ENCODE measurements at places on chromosomes 3 and 15. TPM values are rescaled to one million over a fixed set of nuclear protein-coding genes. Genes with fewer than 3 reads are reported as not detected.

DNA sequence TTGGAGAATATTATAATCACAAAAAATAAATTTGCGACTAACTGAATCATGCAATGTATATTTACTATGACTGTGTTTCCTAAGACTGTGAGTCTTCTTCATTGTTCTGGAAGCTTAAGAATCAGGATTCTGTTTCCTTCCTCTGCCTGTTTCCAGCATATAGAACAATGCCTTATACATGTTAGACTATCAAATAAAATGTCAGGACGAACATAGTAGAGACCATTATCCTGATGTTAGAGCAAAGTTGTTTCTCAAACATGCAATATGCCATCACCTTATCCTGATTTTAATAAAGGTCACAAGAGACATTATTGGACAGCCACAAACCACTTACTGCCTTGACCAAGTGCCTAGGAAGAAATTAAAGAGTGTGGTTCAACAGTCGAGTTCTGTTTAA is 457.4 kb upstream of the AGTR1 start:
- H3K36me3 ChIP-seq = no peaks in the 10 kb centered on the region
- no peak overlapping the region for H3K4me3 ChIP-seq
- H3K27me3 ChIP-seq = no peaks in the 10 kb centered on the region
- no peaks in the 10 kb centered on the region for H3K4me1 ChIP-seq
- no peak for DNase-seq

DNA sequence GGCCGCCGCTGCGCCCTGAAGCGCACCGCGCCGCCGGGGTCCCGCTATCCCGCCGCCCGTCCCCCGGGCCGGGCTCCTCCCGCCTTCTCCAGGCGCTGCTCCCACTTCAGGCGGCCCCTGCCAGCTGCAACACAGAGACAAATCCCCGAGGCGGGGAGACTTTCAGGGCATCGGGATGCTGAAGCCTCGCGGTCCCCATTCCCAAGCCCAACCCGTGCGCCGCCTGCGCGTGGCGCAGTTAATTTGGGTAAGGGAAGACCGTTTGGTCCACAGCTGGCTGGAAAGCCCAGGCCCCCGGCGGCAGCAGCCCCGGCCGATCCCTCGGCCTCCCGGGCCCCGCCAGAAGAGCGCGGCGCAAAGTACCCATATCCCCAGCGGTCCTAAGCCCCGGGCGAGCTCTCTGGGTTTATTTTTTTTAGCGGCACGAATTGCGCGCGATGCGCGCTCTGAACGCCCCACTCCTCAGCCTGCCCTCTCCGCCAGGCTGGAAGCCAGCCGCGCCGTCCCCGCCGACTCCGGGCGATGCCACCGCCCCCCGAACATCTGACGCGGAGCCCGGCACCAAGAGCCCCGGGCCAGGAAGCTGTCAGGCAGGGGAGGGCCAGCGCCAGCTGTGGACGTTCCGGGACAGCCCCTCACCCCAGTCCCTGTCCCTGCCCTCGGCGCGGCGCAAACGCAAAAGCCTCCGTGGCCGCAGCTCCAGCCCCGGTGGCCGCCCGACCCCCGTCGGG is 517 bp downstream of the FBN1 start:
- peaks cover 6% of the 10 kb centered on the region for H3K4me1 ChIP-seq
- peaks cover 47% of the 10 kb centered on the region for H3K27me3 ChIP-seq
- H3K27ac ChIP-seq = no peak overlapping the region
- H3K4me3 ChIP-seq = peak overlapping the region; percentile 64

DNA sequence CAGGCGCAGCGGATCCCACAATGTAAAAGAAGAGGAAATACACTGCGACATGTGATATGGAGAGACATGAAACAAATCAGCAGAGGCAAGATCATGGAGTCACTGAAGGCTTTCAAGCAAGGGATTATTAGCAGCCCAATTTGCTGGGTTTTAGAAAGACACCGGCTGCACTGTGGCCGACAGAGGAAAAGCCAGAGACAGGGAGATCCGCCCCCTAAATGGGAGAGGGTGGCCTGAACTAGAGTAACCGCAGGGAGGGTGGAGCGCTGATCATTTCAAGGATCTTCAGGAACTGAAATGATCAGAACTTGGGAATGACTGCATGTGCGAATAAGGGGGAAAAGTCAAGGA is 612 bp upstream of the C15orf40 start:
- peaks cover 33% of the 10 kb centered on the region for H3K36me3 ChIP-seq
- DNase-seq = no peak
- no peaks in the 10 kb centered on the region for H3K27me3 ChIP-seq
- H3K4me1 ChIP-seq = peaks cover 39% of the 10 kb centered on the region

PRSS50 gene
- total RNA-seq = not detected

MUC4 gene
- 1.4 TPM for total RNA-seq

GRCh38 chr3:59422312-59422711 is 372.5 kb upstream of the CFAP20DC start:
- no peaks in the 10 kb centered on the region for H3K27me3 ChIP-seq
- peaks cover 43% of the 10 kb centered on the region for H3K4me1 ChIP-seq
- H3K4me3 ChIP-seq = no peak overlapping the region
- no peaks in the 10 kb centered on the region for H3K36me3 ChIP-seq
